ENCODE measurements at places on chromosomes 7 and 10. TPM values are rescaled to one million over a fixed set of nuclear protein-coding genes. Genes with fewer than 3 reads are reported as not detected.
A peak's percentile ranks its signal among the peaks of the same experiment; 100 is the strongest.

Gene TMEM196
- total RNA-seq = not detected

Gene DGKI
- 0.09 TPM for total RNA-seq

Gene OR13A1
- total RNA-seq = not detected

DNA sequence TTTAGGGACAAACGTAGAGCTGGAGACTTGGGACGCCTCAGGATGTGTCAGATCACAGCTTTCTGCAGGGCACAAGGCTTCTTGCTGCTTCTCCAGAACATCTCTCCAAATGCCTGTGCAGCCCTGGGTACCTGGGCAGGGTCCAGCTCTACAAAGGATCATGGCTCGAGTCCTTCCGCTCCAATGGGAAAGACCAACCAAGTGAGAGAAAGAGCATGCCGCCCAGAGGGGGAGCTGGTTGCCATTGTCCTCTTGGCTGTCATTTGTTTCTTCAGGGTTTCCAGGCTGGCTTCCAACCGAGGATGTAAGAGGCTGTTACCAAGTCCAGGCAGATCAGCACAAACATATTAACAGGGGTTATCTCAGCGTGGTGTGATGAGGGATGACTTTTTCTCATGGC lies 5.6 kb upstream of the LEP start:
- no peak for DNase-seq

DNA sequence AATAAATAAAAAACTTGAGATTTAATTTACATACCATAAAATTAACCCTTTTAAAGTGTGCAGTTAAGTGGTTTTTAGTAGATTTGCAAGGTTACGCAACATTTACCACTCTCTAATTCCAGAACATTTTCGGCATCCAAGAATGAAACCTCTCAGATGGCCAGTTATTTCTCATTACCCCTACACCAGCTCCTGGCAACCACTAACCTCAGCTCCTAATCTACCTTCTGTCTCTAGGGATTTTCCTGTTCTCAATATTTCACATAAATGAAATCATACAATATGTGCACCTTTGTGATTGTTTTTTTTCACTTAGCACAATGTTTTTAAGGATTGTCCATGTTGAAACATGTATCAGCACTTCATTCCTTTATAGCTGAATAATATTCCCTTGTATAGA lies 45.1 kb downstream of the INPP5F start:
- DNase-seq = no peak

- DNase-seq = no peak
Measured at GRCh38 chr7:132480534-132480933, 95.7 kb downstream of the PLXNA4 start.

GRCh38 chr10:89900554-89900953 lies 199.2 kb downstream of the KIF20B start:
- no peak for DNase-seq

DNA sequence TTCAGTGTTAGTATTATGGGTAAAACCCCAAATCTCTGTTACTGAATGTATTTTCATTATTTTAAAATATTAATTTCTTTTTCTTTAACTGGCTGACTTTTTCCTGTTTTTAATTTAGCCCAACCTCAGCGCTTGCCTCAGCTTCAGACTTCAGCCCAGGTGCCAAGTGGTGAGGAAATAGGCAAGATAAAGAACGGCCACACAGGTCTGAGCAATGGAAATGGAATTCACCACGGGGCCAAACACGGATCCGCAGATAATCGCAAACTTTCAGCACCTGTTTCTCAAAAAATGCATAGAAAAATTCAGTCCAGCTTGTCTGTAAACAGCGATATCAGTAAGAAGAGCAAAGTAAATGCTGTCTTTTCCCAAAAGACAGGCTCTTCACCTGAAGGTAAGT lies 57.5 kb downstream of the MDFIC start:
- peak; percentile 36 for DNase-seq

DNA sequence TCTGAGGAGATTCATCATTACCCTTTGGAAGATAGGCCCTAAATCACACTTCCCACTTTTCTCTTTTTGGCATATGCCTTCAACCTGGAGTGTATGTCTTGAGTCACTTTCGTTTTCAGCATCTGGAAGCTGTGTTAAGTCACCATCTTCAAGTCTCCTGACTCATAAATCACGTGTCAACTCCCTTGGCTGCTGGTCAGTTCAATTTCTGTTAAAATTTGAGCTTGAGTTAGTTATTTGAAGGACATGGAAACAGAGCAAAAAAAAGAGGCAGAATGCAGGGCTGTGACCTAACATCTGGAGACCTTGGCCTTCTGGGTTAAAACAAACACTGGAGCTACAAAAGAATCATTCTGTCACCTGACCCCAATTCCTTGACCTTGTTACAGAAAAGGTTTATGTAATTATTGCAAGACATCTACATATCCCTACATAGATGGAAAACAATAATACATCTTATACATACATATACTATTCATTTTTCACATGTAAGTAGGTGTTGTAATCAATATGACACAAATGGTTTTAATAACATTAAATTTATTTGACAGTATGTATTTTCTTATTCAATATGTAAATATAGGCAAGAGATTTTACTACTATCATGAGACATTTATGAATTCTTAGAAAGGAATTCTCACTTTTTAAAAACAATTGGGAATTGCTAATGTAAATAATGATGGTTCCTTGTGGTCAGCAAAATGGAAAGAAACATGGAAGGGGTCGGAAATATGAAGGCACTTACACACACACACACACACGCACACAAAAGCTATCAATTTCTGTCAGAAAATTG lies 169.7 kb upstream of the PHYHIPL start:
- no peak for DNase-seq

DNA sequence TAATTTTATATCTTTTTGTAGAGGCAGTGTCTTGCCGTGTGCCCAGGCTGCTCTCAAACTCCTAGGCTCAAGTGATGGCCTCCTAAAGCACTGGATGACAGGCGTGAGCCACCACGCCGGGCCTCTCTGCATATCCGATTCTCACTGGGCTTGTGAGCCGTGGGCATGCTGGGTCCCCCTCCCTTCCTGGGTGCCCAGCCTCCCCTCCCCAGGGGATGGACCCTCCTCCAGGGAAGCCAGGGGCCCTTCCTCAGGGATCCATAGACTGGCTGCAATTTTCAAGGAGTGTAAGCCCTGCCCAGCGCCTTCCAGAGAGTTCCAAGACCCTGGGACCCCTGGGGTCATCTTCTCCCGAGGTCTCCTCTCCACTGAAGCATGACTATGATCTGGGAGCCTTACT lies 23.7 kb upstream of the ELFN1 start:
- peak; percentile 37 for DNase-seq

- DNase-seq = peak; percentile 45
Measured at GRCh38 chr10:43265799-43266721, 805 bp downstream of the RASGEF1A start.

- no peak for DNase-seq
Measured at GRCh38 chr7:13717031-13717430, 272.4 kb downstream of the ETV1 start.

DNA sequence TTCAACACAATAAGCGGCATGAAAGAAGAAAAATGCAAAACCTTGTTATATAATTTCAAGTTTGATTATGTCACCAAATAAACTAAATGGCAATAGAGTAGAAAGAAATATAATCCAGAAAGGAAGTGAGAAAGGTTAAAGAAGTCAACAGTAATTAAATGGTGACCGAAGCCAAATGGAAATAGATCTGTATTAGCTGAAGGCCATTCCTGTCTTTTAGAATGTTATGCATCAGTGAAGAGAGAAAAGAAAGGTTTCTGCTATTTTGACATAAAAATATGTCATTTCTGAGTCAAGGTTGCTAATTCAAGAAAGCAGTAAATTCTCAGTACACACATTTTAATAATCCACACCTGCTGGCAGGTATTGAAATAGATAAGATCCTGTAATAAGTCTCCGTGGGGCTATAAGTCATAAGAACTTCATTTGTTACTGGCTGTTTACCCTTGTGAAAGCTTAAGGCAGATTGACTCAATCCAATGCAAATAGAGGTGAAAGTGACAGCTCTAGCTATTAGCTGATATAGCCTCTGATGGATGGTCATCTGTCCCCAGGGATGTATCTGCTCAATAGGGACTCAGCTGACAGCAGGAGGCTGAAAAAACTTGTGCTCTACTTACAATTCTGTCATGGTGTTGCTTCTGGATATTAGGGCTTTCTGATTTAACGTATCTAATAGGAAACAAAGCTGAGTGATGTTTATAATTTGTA lies 152.1 kb downstream of the FZD1 start:
- no peak for DNase-seq

- no peak for DNase-seq
Measured at GRCh38 chr7:25849500-25850184, 302.4 kb upstream of the NFE2L3 start.

GRCh38 chr10:68333058-68333395 lies 299 bp upstream of the PBLD start:
- DNase-seq = no peak

All from lower lobe of right lung (tissue), 2 donors.